ENCODE measurements at places on chromosomes 4 and X. TPM values are rescaled to one million over a fixed set of nuclear protein-coding genes. Genes with fewer than 3 reads are reported as not detected.

- no peaks in the 10 kb centered on the region for H3K36me3 ChIP-seq
- no peak overlapping the region for H3K4me3 ChIP-seq
- DNase-seq = no peak
- no peaks in the 10 kb centered on the region for H3K4me1 ChIP-seq
- H3K27me3 ChIP-seq = no peaks in the 10 kb centered on the region
Measured at GRCh38 chrX:96447161-96447560, 237.5 kb upstream of the DIAPH2 start.

- H3K4me1 ChIP-seq = no peaks in the 10 kb centered on the region
- DNase-seq = no peak
- H3K4me3 ChIP-seq = no peak overlapping the region
- no peaks in the 10 kb centered on the region for H3K27me3 ChIP-seq
- no peak overlapping the region for H3K27ac ChIP-seq
Measured at GRCh38 chr4:5365071-5366008, 314.1 kb downstream of the STK32B start.

GRCh38 chr4:163818673-163819072 lies 324.2 kb downstream of the TMA16 start:
- H3K4me3 ChIP-seq = no peak overlapping the region
- peaks cover 5% of the 10 kb centered on the region for H3K27me3 ChIP-seq
- no peaks in the 10 kb centered on the region for H3K4me1 ChIP-seq
- H3K27ac ChIP-seq = no peak overlapping the region

The TRMT44 gene
- 16.4 TPM for polyA plus RNA-seq

All from naive B cell (primary cell).